ENCODE measurements at places on chromosomes 6 and 20.

DNA sequence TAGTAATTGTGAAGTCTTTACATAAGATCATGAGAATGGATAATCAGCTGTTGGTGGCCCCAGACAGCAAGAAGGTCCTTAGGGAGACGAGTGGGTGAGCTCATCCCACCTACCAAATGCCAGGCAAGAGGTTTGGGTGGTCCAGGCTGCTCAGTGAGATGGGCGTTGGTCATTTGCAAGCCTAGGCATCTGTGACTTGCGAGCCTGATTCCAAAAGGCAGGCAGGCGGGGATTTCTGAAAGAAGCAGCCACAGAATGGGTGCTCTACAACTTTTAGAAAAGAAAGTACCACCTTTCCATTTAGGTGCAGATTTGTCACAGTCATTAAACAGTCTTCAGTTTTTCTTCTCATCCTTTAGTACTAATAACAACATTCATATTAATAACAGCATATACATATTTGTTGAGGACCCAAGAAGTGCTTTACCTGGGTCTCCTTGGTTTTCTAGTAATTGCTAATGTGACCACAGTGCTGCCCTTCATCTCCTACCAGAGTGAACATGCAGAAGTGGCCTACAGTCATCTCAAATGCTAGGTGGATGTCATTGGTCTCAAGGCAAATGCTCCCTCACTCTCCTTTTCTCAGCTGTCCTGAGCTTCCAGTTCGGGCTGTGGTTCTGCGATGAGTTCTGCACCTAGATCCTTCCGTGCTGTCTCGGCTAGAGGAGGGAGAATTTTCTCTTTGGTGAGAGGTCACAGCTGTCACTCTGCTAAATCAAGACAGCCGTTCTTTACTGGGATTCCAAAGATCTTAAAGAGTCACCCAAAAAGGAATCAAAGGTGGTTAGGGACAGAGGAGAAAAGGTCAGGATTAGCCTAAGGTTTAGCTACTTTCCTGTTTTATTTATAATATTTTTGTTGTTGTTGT lies 2.7 kb downstream of the WRNIP1 start:
- H3K27me3 ChIP-seq: no peaks in the 10 kb centered on the region
- peak overlapping the region; percentile 83 for H3K4me3 ChIP-seq
- peaks cover 41% of the 10 kb centered on the region for H3K4me1 ChIP-seq
- no peak for DNase-seq
- H3K27ac ChIP-seq: no peak overlapping the region

- DNase-seq: no peak
- no peaks in the 10 kb centered on the region for H3K36me3 ChIP-seq
- H3K4me1 ChIP-seq: peaks cover 16% of the 10 kb centered on the region
These were observed 136.3 kb upstream of the ZNF184 start for GRCh38 chr6:27608916-27609883.

DNA sequence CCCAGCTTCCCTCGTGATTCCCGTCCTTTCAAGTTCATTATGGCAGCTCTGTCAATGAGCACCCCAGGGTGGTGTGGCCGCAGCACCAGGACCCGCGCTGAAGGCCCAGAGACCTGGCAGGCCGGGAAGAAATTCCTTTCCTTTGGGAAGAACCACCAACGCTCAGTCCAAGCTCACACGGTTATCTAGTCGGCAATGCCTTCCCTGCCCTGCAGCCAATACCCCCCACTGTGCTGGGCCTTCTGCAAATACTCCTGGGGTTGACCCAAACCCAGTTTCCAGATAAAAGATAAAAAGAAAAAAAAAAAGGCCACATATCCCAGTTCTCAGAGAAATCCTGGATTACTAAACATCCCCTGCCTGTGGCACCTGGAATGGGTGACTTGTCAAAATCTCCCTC lies 28.7 kb downstream of the PXDC1 start:
- peaks cover 2% of the 10 kb centered on the region for H3K4me1 ChIP-seq
- no peaks in the 10 kb centered on the region for H3K36me3 ChIP-seq
- no peak for DNase-seq
- peaks cover under 1% of the 10 kb centered on the region for H3K27me3 ChIP-seq
- no peak overlapping the region for H3K4me3 ChIP-seq

GRCh38 chr6:80605165-80605989 lies 498.9 kb downstream of the BCKDHB start:
- DNase-seq: no peak
- no peaks in the 10 kb centered on the region for H3K36me3 ChIP-seq
- no peak overlapping the region for H3K4me3 ChIP-seq
- no peaks in the 10 kb centered on the region for H3K4me1 ChIP-seq

- H3K27me3 ChIP-seq: no peaks in the 10 kb centered on the region
- peaks cover 9% of the 10 kb centered on the region for H3K4me1 ChIP-seq
- DNase-seq: no peak
- H3K36me3 ChIP-seq: peaks cover 9% of the 10 kb centered on the region
- H3K27ac ChIP-seq: no peak overlapping the region
- H3K4me3 ChIP-seq: no peak overlapping the region
These were observed 46.7 kb downstream of the CD2AP start for GRCh38 chr6:47524136-47524845.

- H3K4me3 ChIP-seq: no peak overlapping the region
- DNase-seq: no peak
- no peaks in the 10 kb centered on the region for H3K27me3 ChIP-seq
- H3K27ac ChIP-seq: no peak overlapping the region
- H3K4me1 ChIP-seq: no peaks in the 10 kb centered on the region
These were observed 33.4 kb downstream of the EFCAB8 start for GRCh38 chr20:32891926-32892660.

DNA sequence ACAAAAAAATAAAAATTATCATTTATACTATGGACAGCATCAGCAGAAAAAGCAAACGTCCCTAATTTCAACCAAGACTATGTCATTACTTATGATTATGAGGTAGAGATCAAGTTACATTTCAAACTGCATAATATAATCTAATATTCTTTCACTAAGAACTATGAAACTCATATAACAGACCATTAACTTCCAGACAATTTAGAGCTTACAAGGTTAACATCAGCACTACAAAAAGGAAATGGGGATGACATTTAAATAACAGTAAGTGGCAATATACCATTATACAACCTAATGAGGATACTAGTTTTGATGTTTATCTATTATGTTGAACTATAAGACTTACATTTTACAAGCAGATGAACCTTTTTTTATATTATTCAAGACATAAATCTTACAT lies 261.0 kb upstream of the THEMIS start:
- no peak for DNase-seq
- H3K36me3 ChIP-seq: no peaks in the 10 kb centered on the region
- H3K4me1 ChIP-seq: peaks cover 1% of the 10 kb centered on the region

DNA sequence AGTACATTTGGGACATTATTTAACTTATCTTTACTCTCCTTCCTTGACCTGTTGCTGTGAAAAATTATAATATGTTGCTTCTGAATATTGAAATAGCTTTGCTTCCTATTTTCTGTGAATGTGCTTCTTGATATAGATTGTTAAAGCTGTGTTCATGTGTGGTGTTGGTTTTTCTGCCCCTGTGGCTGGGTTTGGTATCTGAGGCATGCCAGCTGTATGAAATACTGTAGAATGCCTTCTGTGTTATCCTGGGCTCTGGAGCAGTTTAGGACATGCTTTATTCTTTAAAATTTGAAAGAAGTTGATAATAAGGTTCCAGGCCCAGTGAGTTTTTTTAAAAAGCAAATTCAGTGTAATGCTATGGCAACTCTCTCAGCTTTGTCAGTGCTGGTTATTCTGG lies 71.7 kb downstream of the HIVEP1 start:
- H3K27me3 ChIP-seq: no peaks in the 10 kb centered on the region
- DNase-seq: no peak
- H3K4me3 ChIP-seq: no peak overlapping the region
- peaks cover 16% of the 10 kb centered on the region for H3K4me1 ChIP-seq
- H3K36me3 ChIP-seq: no peaks in the 10 kb centered on the region

GRCh38 chr20:47785854-47786764 lies 828 bp upstream of the SULF2 start:
- no peak overlapping the region for H3K27ac ChIP-seq
- peak overlapping the region; percentile 70 for H3K4me3 ChIP-seq
- peaks cover 5% of the 10 kb centered on the region for H3K4me1 ChIP-seq
- peaks cover 64% of the 10 kb centered on the region for H3K27me3 ChIP-seq
- no peak for DNase-seq

DNA sequence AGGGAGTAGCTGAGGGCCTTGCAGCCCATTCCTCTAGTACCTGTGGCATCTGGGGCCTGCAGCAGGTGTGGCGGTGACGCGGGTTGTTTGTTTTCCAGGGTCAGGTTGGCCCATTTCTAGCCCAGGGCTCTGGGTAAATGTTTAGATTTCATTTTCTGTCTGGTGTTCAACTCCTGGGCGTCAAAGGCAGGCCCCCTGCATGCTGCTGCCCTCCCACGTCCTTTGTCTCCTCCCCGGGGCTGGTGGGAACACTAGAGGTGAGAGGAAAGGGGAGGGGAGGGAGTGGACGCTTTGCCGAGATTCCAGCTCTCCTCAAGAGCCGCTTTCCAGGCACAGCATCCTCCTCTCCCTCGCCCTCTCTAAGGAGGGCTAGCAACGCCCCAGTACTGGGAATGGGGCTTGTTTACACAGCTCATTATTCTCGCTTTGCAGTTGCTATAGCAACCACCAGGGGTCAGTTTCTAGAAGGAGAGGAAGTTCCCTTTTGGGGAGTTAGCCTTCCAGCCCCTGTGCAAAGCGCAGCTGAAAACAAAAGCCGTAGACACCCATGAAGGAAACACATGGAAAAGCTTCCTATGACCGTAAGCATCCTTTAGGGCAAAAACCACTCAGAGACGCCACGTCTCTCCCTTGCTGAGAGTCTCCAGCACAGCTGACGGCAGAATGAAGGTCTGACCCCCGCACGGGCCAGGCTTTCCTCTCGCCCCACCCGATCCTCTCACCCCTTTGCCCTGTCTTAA lies 170.6 kb downstream of the LY86 start:
- no peak overlapping the region for H3K4me3 ChIP-seq
- H3K36me3 ChIP-seq: no peaks in the 10 kb centered on the region
- peaks cover 7% of the 10 kb centered on the region for H3K4me1 ChIP-seq
- no peak overlapping the region for H3K27ac ChIP-seq
- DNase-seq: no peak
- H3K27me3 ChIP-seq: peaks cover 32% of the 10 kb centered on the region

GRCh38 chr20:2799271-2799670 lies 1.2 kb downstream of the CPXM1 start:
- H3K27me3 ChIP-seq: peaks cover 49% of the 10 kb centered on the region
- peaks cover 17% of the 10 kb centered on the region for H3K4me1 ChIP-seq
- peaks cover 2% of the 10 kb centered on the region for H3K36me3 ChIP-seq
- DNase-seq: no peak

DNA sequence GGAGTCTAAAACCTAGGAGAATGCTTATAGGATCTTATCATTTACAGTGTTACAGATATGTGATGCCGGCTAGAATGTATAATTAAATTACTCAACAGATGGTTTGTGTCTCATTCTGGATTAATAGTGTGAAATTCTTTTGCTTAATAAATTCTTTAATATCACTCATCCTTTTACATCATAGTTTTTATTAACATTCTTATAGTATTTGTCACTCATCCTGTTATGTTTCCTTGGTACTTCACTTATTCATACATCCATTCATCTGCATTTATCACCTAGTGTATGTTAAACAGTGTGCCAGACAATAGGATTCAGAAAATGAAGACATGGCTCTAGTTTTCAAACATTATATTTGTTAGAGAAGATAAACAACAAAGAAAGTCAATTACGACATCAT lies 468.7 kb downstream of the FRK start:
- no peaks in the 10 kb centered on the region for H3K4me1 ChIP-seq
- DNase-seq: no peak
- H3K27me3 ChIP-seq: no peaks in the 10 kb centered on the region
- H3K36me3 ChIP-seq: no peaks in the 10 kb centered on the region

- no peak overlapping the region for H3K4me3 ChIP-seq
- no peak overlapping the region for H3K27ac ChIP-seq
- H3K4me1 ChIP-seq: peaks cover 15% of the 10 kb centered on the region
- H3K27me3 ChIP-seq: peaks cover 44% of the 10 kb centered on the region
- peaks cover 1% of the 10 kb centered on the region for H3K36me3 ChIP-seq
These were observed 5.5 kb downstream of the MDGA1 start for GRCh38 chr6:37691904-37692806.

GRCh38 chr6:39137245-39137644 lies 22.3 kb upstream of the SAYSD1 start:
- no peak overlapping the region for H3K4me3 ChIP-seq
- H3K36me3 ChIP-seq: no peaks in the 10 kb centered on the region
- peak; percentile 27 for DNase-seq

- no peaks in the 10 kb centered on the region for H3K27me3 ChIP-seq
- H3K36me3 ChIP-seq: peaks cover 21% of the 10 kb centered on the region
- no peak for DNase-seq
- peaks cover 23% of the 10 kb centered on the region for H3K4me1 ChIP-seq
- peak overlapping the region; percentile 80 for H3K27ac ChIP-seq
- peak overlapping the region; percentile 66 for H3K4me3 ChIP-seq
These were observed 199.0 kb downstream of the PDE7B start for GRCh38 chr6:136050475-136050874.

- DNase-seq: no peak
- no peak overlapping the region for H3K4me3 ChIP-seq
- H3K4me1 ChIP-seq: no peaks in the 10 kb centered on the region
- no peaks in the 10 kb centered on the region for H3K27me3 ChIP-seq
- H3K36me3 ChIP-seq: no peaks in the 10 kb centered on the region
These were observed 89.4 kb upstream of the ISM1 start for GRCh38 chr20:13131688-13132087.

- H3K27ac ChIP-seq: no peak overlapping the region
- no peaks in the 10 kb centered on the region for H3K27me3 ChIP-seq
- H3K36me3 ChIP-seq: no peaks in the 10 kb centered on the region
- DNase-seq: no peak
- H3K4me3 ChIP-seq: no peak overlapping the region
- no peaks in the 10 kb centered on the region for H3K4me1 ChIP-seq
These were observed 61.4 kb upstream of the MOCS1 start for GRCh38 chr6:39995633-39996032.

DNA sequence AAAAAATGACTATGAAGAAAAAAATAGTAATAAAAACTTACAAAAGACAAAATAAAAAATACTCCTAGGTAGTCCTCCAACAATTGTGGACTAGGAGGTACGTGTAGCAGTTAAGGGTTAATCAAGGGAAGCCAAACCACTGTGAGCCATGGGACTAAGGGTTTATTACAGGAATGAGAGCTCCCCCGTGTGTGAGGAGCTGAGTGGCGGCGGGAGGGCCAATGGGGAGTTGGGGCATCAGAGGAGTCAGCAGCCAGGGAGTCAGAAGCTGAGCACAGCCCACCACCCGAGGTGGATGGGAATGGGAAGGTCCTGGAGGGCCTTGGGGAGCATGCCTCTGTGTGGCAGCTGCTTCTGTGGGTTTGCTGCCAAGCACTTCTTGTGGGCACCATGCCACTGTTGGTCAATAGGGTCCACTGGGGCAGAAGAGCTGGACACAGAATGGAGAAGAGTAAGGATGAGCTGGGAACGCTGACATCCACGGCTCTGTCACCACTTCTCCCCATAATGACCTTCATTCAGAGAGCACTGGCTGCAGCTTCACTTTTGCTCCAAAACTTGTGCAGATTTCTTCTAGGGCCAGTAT lies 373.3 kb downstream of the CDKAL1 start:
- H3K4me3 ChIP-seq: no peak overlapping the region
- DNase-seq: no peak
- H3K36me3 ChIP-seq: peaks cover 12% of the 10 kb centered on the region
- H3K4me1 ChIP-seq: no peaks in the 10 kb centered on the region
